A549 treated with AZD2906 at 1 μM for 4 hours (cell line): ENCODE measurements at places on chromosomes 5 and 9. TPM values are rescaled to one million over a fixed set of nuclear protein-coding genes. Genes with fewer than 3 reads are reported as not detected.

The FCN1 gene
- not detected in 5 replicates for total RNA-seq

The SPINK9 gene
- not detected in 5 replicates for total RNA-seq

The ANKHD1 gene
- 41.8 to 52.0 TPM (median 47.5 TPM) in 5 replicates for total RNA-seq

The C5orf46 gene
- total RNA-seq, result 0.13 to 0.29 TPM in 2 of 5 replicates, not detected in the others

The GPR21 gene
- total RNA-seq, result not detected in 5 replicates

The MRRF gene
- total RNA-seq, result 64.4 to 75.7 TPM (median 67.1 TPM) in 5 replicates

The AHRR gene
- 4.4 to 5.2 TPM (median 4.8 TPM) in 5 replicates for total RNA-seq

The TNFSF15 gene
- 0.03 to 0.12 TPM (median 0.07 TPM) in 5 replicates for total RNA-seq

The TSSK1B gene
- not detected in 5 replicates for total RNA-seq

The TNC gene
- 0.69 to 1.00 TPM (median 0.80 TPM) in 5 replicates for total RNA-seq

The AUH gene
- 9.0 to 10.1 TPM (median 9.9 TPM) in 5 replicates for total RNA-seq

The LCN15 gene
- 0.05 to 0.09 TPM (median 0.09 TPM) in 3 of 5 replicates, not detected in the others for total RNA-seq

The SLC36A3 gene
- not detected in 5 replicates for total RNA-seq

The GGTA1 gene
- not detected in 5 replicates for total RNA-seq

The PDLIM4 gene
- 0.51 to 1.0 TPM (median 0.78 TPM) in 5 replicates for total RNA-seq

The ACSL6 gene
- total RNA-seq, result 0.06 to 0.28 TPM (median 0.08 TPM) in 5 replicates

The ROPN1L gene
- 2.1 to 2.4 TPM (median 2.3 TPM) in 5 replicates for total RNA-seq

The IL33 gene
- 0.23 to 0.61 TPM (median 0.25 TPM) in 5 replicates for total RNA-seq

The ROR2 gene
- 1.1 to 1.9 TPM (median 1.5 TPM) in 5 replicates for total RNA-seq

The YIPF5 gene
- total RNA-seq, result 59.6 to 82.6 TPM (median 66.6 TPM) in 5 replicates

The KIF20A gene
- total RNA-seq, result 36.3 to 47.1 TPM (median 41.8 TPM) in 5 replicates

The PCSK1 gene
- 0.27 to 0.34 TPM (median 0.29 TPM) in 5 replicates for total RNA-seq

The GABBR2 gene
- total RNA-seq, result 0.11 to 0.25 TPM (median 0.14 TPM) in 5 replicates

The SH2D3C gene
- total RNA-seq, result 0.05 to 0.16 TPM (median 0.08 TPM) in 4 of 5 replicates, not detected in the other

The CCDC192 gene
- not detected in 5 replicates for total RNA-seq

The SMIM33 gene
- not detected in 5 replicates for total RNA-seq

The AQP7 gene
- 0.25 to 0.53 TPM (median 0.32 TPM) in 5 replicates for total RNA-seq

The IFNB1 gene
- total RNA-seq, result not detected in 5 replicates

The HAVCR2 gene
- total RNA-seq, result 0.17 to 0.62 TPM (median 0.24 TPM) in 5 replicates

The ZNF354C gene
- total RNA-seq, result 0.45 to 0.81 TPM (median 0.78 TPM) in 5 replicates

The GRK6 gene
- total RNA-seq, result 23.1 to 28.9 TPM (median 27.3 TPM) in 5 replicates

The STPG3 gene
- not detected in 5 replicates for total RNA-seq

The SPINK4 gene
- total RNA-seq, result not detected in 5 replicates

The CCNO gene
- total RNA-seq, result 4.5 to 8.1 TPM (median 7.5 TPM) in 5 replicates

The N4BP3 gene
- total RNA-seq, result 0.77 to 1.1 TPM (median 1.0 TPM) in 5 replicates

The FBP1 gene
- total RNA-seq, result not detected in 5 replicates
